ENCODE measurements at places on chromosomes 4 and X.
A peak's percentile ranks its signal among the peaks of the same experiment; 100 is the strongest.

DNA sequence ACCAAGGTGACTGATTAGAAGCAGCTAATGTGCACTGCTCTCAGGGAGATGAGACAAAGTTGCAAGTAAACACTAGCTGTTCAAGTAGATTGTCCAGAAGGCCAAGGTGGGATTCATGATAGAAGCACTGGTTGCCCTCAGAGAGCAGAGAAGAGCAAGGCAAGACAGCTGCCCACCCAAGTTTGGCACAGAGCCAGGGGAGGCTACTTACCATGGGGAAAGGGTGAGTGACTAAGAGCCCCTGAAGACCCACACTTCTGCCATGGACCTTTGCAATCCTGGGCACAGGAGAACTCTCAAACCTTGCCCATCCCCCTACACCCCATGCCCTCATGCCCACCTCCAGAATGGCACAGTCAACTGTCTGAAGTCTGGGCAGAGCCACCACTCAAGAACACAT is 68.3 kb downstream of the SPIN4 start:
- DNase-seq = no peak

- DNase-seq = no peak
Measured at GRCh38 chr4:111136438-111136837, 513.6 kb upstream of the PITX2 start.

GRCh38 chr4:111028795-111029194 is 405.9 kb upstream of the PITX2 start:
- no peak for DNase-seq

DNA sequence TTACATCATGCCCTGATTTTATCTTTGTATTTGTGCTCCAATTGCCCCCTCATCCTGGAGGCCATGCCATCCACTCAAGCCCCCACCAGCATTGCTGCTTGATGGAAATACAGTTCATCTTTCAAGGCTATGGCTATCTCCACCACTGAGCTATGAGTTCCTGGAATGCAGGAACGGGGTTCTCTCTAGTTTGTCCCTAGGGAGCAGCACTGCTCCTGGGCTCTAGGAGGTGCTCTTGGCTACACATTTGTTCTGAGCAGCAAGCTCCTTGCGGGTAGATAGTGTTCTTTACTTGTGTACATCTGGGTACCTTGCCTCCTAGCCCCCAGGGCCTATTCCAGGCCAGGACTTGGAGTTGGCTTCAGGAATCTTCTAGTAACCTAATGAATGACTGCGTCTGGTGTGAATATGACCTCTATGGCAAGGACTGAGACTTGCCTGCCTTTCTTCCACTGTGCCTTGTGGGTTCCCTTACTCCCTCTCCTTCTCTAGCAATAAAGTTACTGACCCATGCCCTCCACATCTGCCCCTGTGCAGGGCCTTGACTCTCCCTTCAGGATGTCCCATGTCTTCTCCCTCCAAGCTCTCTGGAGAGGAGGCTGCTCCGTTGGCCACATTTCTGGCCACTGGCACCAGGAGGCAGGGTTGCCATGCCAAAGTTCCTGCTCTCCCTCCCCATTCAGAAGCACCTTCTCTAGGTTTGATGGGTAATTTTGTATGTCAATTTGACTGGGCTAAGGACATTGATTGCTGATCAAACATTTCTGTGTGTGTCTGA is 7.6 kb downstream of the CITED1 start:
- DNase-seq = no peak

- DNase-seq = no peak
Measured at GRCh38 chr4:119510395-119511149, 118.0 kb downstream of the PDE5A start.

DNA sequence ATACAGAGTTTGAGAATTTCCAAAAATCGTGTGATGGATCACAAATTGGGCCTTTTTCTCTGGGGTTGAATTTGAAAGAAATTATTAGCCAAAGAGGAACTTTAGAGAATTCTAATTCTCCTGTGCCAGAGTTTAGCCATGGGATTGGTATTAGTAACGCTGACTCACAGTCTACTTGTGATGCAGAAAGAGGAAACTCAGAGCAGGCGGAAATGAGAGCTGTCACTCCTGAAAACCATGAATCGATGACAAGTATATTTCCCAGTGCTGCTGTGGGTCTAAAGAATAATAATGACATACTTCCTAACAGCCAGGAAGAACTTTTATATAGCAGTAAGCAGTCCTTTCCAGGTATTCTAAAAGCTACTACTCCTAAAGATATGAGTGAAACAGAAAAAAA is 64.9 kb downstream of the N4BP2 start:
- DNase-seq = peak; percentile 18

DNA sequence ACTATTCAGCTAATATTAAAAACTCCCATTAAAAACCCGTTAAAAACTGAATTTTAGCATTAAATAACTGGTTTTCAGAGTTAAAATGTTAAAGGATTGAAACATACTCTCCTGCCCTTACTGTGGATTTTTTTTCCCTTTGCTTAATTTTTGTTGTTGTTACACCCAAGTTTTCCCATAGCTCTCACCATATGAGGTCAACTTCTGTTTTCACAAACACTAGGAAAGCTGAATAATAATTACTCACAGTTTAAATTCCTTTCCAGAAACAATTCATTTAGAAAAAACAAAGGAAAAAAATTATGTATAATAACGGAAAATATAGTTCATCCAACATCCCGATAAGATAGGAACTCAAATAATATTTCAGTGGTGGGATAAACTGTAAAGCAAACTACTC is 129.0 kb downstream of the PPP3CA start:
- no peak for DNase-seq

- no peak for DNase-seq
Measured at GRCh38 chrX:53442322-53442631, 8.1 kb upstream of the HSD17B10 start.

DNA sequence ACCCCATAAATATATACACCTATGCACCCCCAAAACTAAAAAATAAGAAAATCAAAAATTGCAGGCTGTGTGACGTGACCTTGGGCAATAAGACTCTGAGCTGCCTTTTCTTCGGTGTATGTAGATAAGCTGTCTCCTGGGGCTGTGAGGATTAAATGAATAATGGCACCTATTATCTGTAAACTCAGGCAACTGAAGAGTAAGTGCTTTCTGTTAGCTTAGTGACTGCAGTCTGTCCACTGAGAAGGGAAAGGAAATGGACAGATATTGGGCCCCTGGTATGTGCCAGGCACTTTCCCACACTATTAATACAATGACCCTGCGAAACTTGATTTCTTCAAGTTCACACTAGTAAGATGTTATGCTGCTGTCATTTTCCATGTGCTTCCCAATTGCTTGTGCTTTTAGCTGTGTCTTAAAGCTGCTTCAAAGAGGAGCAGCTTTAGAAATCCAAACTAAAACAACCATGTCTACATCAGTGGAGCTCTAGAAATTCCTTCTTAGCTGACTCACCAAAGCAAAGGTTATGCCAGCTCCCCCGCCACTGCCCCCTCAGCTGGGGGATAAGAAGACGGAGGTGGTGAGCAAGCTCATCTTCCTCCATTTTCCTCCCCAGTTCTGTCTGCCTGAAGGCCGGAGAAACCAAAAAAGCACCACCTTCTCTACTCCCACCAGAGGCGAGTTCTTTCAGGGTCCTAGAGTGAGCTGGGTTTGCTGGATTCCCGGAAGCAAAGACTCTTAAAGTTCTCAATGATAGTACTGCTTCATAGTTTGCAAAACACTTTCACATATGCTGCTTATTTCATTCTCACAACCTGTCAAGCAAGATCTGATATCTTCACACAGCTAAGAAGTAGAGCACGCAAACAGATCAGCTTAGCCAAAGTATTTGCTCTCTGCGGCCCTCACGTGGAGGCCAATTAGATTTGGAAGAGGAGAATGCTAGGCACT is 8.8 kb upstream of the DGAT2L6 start:
- DNase-seq = no peak

DNA sequence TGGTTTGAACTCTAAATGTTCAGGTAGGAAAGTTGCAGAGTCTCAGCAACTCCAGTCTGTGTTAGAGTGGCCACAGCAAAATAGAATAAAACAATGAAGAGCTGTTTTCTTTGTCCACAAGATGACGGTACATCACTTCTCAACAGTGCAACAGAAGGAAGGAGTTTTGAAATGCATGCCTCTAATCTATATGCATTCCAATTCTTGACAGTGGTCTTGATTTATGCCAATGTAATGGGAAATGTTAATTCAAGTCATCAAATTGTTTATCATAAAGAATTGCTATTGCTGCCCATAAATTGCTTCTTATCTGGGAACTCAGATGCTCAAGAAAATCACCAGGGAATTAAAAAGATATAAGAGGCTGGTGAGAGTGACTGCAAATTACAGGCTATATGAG is 195.5 kb upstream of the PRPS2 start:
- DNase-seq = no peak

DNA sequence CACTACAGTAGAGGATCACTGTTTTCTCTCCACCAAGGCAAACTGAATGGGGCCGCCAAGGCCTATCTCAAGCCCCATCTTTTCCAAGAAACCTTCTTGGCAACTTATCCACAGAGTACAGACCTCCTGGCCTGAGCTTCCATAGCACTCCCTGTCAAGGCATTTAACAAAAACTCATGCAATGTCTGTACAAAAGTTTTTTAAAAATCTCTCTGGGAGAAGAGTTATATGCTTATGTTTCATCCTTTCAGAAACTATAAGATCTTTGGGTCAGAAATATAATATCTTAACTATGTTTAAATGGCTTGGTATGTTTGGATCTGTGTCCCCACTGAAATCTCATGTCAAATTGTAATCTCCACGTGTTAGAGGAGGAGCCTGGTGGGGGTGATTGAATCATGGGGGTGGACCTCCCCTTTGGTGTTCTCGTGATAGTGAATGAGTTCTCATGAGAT is 13.6 kb downstream of the ADAMTS3 start:
- DNase-seq = no peak

DNA sequence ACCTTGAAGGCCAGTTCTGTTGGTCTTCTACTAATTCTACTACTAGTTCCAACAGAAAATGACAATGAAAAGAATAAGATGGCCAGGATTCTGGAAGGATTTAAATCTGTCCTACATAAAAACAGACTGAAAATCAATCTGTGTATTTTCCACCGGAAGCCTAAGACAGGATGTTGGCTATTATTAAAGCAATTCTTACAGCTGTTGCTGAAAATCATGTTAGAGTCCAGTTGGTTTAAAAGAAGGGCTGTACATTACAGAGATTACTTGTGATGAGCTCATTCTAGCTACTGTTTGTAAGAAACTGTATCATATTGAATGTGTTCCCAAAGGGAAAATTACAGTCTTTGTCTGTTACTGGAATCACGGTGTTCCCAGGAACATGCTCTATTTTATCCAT is 54.8 kb upstream of the MAGEB16 start:
- DNase-seq = no peak

DNA sequence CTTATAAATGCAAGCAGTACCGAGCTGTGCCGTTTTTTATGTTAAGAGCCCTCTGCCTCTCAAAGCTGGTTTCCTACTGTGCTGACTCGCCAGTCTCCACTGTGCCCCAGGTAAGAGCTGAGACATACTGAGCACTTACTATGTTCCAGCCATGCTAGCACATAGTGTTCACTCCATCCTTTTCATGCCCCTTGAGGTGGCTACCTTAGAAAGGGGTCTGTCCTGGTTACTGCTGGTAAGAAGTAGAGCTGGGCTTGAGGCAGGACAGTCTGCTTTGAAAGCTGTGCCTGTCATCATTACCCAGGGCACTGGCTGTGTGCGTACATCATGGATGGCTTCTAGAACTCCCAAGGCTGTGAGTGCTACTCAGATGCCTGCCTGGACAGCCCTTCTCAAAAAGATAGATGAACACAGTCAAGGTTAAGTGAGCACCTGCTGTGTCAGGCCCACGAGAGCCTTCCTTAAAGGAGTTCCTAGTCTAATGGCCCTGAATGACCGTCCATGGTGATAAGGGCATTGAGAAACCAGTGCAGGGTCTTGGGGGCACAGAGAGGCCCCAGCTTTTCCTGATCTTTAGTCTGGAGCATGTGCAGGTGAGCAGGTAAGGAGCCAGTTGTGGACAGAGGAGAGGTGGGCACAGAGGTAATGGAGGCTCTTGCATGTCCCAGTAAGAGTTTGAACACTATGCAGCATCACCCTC is 1.6 kb downstream of the STK32B start:
- DNase-seq = no peak

DNA sequence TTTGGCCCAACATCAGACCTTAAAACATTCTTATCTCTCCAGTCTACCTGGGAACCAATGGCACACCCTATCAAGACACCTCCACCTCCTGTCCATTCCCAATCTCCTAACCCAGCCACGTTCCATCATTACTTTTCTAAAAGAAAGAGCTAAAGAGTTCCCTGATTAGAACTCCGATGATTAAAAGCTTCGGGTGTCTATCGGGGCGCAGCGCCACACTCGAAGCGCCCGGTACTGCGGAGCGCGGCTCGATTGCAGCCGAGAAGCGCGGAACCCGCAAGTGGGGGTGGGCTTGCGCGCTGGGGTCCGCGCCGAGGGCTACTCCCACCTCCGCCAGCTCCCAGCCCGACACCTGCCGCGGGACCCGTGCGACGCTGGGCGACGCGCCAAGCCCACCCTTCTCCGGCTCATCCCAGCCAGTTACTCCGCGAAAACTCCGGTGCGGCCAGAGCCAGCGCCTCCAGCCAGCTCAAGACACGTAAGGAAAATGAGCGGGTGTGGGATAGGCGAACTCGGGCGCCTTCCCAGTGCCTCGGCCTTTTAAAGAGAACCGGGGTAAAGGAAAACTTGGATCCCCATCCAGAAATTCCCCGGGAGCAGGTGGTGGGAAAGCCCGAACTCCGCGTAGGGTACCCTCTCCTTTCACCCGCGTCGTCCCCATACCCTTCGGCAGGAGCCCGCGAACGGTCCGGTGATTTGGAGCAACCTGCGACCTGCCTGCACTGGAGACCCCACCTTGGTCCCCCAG is 593 bp downstream of the NPY1R start:
- DNase-seq = no peak

DNA sequence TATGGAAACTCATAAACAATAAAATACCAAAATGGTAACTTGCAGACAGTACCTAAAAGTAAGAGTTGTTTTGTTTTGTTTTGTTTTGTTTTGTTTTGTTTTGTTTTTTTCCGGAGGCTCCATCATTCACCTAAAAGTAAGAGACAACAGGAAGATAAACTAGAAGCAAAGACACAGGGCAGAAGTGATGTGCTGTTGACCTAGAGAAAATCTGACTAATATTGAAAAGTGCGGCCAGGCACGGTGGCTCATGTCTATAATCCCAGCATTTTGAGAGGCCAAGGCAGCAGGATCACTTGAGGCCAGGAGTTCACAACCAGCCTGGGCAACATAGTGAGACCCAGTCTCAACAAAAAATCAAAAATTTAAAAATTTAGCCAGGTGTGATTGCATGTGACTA is 5.6 kb upstream of the CENPC start:
- no peak for DNase-seq

DNA sequence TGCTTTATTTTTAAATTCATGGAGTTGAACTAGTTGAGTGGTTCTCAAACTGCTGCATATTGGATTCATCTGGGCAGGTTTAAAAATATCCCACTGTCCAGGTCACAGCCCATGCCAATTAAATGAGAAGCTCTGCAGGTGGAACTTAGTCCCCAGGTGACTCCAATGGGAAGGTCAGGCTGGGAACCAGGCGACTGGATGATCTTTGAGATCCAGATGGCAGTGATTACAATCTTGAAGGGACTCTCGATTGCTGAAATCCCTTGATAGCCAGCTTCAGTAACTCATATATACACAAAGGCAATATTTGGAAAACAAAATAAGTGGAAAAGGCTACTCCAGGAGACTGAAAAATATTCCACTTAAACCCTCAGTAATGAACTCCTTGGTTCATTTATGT is 8.1 kb downstream of the ADH1A start:
- DNase-seq = no peak
